AG20443 (cell line): ENCODE measurements at places on chromosomes 16 and 17.

DNA sequence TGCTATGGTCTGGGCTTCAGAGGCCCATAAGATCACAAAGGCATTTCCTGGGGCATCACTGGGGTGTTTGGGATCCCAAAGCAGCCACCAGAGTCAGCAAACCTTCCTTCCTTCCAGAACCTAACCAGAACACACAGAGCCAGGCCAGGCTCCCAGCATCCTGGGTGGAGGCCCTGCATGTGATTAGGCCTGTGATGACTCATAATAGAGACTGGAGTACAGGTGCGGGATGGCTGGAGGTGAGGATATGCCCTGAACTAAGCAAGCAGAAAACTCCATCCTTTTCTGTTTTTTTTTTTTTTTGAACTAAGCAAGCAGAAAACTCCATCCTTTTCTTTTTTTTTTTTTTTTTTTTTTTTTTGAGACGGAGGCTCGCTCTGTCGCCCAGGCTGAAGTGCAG is 17.7 kb upstream of the GFOD2 start:
- DNase-seq = no peak

DNA sequence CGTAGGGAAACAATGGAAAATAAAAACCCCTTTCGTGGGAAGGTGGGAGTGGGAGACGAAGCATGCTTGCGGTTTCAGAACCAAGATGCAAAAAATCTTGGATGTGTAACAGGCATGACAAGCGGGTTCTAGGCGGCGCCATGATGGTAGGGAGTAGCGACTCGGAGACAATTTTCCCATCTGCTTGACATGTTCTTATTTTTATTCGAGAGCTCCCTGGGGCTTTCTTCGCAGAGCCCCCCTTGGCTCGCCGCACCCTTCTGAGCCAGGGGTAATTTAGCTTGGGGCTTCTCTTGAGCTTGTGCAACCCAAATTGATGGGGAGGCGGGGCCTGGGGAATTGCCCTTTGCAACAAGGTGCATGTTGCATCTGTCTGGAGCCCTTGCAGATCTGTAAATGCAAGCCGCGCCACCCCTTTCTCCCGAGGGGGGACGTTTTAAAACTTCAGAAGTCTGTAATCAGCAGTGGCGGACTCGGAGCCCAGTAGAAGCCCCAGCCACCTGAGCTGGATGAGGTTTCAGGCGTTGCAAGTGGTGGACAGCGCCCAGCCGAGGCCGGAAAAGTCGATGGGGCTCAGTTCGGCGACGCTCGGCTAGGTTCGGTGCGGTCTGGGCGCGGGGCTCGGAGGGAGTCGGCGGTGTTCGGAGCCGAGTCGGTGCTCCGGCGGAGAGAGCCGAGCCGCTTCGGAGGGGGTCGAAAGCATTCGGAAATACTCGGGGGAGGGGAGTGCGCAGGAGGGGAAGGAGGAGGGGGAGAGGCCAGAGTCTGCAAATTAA is 2.9 kb downstream of the GNAO1 start:
- peak; percentile 91 for DNase-seq

DNA sequence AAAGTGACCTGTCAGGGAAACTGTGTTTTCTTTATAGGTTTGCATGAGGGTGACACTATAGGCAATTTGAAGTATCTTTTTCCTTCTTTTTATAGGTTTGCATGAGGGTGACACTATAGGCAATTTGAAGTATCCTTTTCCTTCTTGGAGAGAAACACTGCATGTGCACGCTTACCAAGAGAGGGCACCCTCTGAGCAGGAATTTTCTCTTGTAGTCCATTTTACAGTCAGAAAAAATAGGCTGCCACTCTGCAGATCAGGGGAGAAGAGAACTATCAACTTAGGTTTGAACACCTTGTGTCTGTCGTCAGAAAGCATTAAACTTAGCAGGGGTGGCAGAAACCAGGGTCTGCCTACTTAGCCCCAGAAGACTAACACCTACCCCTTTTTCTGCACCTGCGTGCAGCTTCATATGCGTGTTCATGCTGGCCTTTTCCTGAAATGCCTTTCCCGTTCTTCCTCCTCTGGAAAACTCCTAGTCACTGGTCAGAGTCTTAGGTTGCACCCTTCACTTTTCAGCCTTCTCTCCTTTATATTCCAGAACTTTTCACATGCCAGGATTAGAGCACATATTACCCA is 16.4 kb upstream of the SMIM36 start:
- peak; percentile 63 for DNase-seq

DNA sequence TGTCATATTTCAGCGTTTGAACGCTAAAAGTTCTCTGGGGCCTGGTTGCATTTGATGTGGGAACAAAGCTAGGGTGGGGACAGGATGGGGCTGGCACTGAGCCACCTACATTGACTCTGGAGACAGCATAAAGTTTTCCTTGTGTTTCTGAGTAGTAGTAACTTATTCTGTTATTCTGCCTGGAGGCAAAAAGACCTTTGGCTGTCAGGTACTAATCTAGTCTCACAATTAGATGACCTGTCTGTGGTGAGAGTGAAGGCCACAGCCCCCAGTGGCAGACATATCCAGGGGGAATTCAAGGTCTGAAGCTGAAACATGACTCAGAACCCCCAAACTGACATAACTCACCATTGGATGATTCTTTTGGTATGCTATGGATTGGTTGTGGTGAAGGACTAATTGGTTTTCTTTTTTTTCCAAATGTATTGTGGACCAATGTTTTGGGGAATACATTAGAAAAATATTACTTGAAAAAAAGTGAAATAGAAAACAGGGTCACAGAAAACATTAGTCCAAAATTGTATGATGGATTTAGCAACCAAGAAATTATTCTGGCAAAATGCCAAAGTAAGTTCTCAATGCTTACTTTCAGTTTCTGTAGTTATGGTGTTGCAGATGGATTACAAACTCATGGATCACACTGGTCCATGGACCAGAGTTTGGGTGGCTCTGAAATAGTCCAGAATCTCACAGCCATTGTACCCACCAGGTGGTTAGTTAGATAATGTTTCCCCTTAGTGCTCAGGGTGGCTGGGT is 10.5 kb upstream of the SALL1 start:
- no peak for DNase-seq

DNA sequence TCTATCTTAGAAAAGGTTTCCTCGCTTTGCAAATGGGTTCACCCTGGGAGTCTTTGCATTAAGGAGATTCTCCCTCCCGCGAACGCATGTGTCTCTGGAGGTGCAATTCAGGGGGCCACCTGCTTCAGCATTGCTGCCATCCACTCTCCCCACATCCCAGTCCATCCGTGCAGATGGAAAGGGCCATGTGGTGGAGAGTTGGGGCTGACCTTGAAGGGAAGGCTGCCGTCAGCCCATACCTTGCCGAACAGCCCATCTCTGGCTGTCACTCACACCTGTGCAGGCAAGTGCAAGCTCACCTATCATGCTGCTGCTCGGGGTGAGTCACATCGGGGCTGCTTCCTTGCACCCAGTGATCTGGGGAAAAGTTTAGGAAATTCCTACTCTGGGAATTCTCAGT is 106.1 kb downstream of the ZNF423 start:
- DNase-seq = no peak

GRCh38 chr17:19357761-19358160 is 4.8 kb downstream of the B9D1 start:
- no peak for DNase-seq

- DNase-seq = no peak
These were observed 122.0 kb downstream of the CLEC16A start for GRCh38 chr16:11066261-11066870.

DNA sequence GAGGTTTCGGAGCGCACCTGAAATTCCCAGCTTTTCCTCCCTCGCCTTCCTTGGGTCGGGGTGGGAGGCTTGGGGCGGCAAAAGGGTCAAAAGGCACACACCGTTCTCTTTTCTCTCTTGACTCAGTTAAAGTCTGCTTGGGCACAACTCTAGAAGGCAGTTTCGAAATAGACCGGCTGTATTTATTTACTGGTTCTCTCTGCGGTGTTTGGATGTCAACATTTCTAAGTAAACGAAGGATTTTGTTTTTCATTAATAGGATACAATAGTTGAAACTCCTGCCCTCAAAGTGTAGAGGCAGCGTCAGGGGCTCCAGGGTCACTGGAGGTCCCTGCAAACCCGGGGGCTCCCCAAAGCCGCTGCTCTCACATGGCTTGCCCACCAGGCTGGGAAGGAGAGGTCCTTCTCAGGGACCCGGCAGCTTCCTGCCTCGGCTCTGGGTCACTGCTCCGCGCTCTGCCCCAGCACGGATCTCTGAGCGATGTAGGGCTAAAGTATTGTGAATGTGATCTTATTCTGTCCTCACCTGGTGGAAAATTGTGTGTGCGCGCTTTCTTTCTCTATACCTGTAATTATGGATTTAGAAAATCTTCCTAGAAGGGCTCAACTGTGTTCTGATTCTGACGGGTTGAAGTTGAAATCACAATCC is 952 bp downstream of the BMERB1 start:
- DNase-seq = no peak

- peak; percentile 87 for DNase-seq
These were observed 148.0 kb upstream of the TNRC6C start for GRCh38 chr17:77810536-77810935.

GRCh38 chr16:4682616-4683254 is 10.6 kb upstream of the NUDT16L1 start:
- DNase-seq = no peak

GRCh38 chr16:48330841-48331192 is 54.4 kb downstream of the SIAH1 start:
- no peak for DNase-seq

DNA sequence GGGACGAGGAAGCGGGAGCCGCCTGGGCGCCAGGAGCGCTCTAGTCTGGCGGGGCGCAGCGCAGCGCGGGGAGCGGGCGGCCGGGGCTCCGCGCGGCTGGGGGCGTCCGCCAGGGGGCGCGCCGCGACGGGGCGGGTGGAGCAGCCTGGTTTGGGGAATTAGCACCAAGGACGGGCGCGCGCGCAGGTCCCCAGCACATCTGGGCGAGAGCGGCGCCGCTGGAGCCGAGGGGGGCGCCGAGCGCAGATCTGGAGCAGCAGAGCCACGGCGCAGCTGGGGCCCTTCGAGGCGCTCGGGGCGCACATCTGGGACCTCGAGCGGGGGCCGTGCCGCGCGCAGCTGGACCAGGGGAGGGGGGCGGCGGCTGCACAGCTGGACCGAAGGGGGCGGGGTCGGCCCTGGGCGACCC is at the start of gene NXPH3:
TSS of gene NXPH3 (plus strand) at position 193 of the 409 bp plus-strand sequence. CDS start 349 bp downstream, outside the sequence.
- peak; percentile 90 for DNase-seq

DNA sequence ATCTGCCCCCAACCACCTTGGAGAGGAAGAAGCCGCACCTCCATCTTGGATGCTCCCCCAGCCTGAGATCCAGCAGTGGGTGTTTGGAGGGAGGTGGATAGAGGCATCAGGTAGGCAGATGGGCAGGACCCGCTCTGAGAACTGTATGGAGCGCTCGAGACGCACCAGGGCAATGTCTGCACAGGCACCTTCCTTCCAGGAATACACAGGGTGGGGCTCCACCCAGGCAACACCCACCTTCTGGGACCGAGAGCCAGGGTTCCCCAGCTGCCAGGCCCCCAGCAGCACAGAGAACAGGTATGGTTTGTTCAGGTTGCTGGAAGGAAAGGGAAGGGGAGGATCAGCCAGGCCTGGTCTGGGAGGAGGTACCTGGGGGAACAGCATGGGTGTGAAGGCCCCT is 2.4 kb downstream of the PRSS22 start:
- DNase-seq = peak; percentile 5

- DNase-seq = peak; percentile 58
These were observed 157.5 kb upstream of the CACNG5 start for GRCh38 chr17:66677201-66677981.

GRCh38 chr17:75821552-75821951 is 22.7 kb downstream of the UNC13D start:
- no peak for DNase-seq

GRCh38 chr16:87585442-87586200 is 16.7 kb upstream of the JPH3 start:
- DNase-seq = no peak

GRCh38 chr17:65780111-65780510 is 218.7 kb upstream of the AXIN2 start:
- DNase-seq = no peak

GRCh38 chr16:86569701-86570447 is 3.2 kb downstream of the FOXC2 start:
- no peak for DNase-seq

GRCh38 chr17:41054025-41054424 is 1.0 kb downstream of the KRTAP2-2 start:
- DNase-seq = no peak

- DNase-seq = no peak
These were observed 8.6 kb downstream of the DOK4 start for GRCh38 chr16:57477531-57478202.

GRCh38 chr16:10858203-10858602 is 18.8 kb upstream of the CIITA start:
- DNase-seq = no peak

GRCh38 chr17:36869856-36870719 is 67.2 kb upstream of the LHX1 start:
- no peak for DNase-seq

DNA sequence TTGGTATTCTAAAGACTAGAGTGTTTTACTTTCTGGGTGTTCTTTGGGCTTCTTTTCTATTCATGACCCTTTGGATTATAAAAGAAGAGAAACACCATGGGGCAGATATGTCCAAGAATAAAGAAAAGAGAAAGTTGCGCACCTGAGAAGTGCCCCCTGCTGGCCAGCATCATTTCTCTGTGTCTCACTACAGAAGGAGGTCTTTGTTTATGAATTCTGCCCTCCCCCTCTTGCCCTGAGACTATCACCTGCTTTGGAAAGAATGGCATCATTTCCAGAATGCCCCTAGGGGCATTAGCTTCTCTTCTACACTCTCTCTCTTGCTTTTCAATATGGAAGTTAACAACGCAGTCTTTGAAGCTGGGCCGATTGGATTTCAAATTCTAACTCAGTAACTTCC is 45.0 kb downstream of the CDH13 start:
- DNase-seq = no peak

GRCh38 chr16:70575376-70575775 is 51.8 kb downstream of the SF3B3 start:
- DNase-seq = no peak

DNA sequence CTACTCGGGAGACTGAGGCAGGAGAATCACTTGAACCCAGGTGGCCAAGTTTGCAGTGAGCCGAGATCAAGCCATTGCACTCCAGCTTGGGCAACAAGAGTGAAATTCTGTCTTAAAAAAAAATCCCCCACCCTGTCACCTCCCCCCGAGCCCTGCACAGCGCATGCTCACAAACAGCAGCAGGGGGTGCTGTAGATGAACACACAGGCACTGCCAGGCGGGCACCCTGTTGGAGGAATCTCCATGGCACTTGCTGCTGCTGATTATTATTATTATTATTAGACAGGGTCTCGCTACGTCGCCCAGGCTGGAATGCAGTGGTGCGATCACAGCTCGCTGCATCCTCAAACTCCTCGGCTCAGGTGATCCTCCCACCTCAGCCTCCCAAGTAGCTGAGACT is 24.6 kb downstream of the FZD2 start:
- peak; percentile 41 for DNase-seq

GRCh38 chr16:86062271-86062965 is 163.5 kb downstream of the IRF8 start:
- DNase-seq = no peak

DNA sequence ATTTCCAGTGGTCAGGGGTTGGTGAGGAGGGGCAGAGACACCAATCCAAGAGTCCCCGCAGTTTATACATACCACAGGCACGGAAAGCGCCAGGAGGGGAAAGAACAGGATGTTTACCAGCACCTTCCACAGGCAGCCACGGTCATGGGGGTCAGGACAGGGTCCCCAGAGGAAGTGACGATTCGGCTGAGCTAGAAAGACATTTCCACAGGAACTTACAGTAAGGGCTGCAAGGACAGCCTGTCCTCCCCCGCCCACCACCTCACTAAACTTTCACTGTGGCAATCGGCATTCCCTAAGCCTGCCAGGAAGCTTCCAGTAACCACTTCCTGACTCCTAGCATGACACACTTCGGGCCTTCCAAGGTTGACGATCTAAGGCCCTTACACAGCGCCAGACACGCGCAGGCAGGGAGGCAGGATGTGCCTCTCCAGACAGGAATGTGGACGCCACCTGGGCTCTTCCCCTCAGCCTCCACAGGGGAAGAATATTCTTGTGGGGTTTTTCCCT is 1.2 kb upstream of the MT2A start:
- peak; percentile 89 for DNase-seq
